ENCODE measurements at places on chromosomes 3 and 15.

GRCh38 chr3:50123394-50124051 is 31.6 kb upstream of the SEMA3F start:
- DNase-seq: no peak

DNA sequence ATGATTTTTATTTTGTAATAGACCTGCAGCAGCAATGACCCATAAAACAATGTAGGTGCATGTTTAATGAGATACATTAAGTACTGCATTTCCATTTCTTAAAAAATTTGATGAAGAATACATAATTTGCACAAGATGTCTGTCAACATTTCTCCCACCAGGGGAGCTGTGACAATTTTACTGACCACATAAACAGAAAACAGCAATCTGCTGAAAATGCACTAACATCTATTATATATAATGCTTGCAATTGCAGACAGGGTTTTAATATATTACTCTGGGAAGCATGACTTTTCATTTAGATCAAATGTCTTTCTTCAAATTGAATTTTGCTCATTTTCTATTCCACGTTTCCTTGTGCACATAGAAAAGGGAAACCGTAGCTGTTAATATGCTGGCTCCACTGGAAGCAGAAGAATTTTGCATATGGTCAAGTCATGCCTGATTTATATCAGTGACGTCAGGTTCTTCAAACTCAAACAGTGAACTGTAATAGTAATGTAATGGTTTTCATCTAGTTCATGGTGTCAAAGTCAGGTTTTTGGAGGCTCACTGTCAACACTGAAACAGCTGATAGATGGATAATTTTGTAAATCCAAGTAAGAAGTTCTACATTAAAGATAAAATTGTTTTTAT is 79.8 kb upstream of the IGF1R start:
- no peak for DNase-seq

DNA sequence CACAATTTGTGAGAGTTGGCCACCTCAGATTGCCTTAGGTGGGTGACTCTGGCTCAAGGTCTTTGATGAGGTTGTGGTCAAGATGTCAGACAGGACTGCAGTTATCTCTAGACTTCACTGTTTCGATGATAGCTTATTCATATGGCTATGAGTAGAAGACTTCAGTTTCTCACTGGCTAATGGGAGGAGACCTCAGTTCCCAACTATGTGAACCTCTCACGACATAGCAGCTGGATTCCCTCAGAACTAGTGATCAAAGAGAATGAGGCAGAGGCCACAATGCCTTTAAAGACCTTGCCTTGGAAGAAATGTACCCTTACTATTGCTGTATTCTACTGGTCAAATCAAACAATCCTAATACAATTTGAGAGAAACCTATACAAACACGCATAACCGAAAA is 607.5 kb upstream of the ROBO2 start:
- no peak for DNase-seq

DNA sequence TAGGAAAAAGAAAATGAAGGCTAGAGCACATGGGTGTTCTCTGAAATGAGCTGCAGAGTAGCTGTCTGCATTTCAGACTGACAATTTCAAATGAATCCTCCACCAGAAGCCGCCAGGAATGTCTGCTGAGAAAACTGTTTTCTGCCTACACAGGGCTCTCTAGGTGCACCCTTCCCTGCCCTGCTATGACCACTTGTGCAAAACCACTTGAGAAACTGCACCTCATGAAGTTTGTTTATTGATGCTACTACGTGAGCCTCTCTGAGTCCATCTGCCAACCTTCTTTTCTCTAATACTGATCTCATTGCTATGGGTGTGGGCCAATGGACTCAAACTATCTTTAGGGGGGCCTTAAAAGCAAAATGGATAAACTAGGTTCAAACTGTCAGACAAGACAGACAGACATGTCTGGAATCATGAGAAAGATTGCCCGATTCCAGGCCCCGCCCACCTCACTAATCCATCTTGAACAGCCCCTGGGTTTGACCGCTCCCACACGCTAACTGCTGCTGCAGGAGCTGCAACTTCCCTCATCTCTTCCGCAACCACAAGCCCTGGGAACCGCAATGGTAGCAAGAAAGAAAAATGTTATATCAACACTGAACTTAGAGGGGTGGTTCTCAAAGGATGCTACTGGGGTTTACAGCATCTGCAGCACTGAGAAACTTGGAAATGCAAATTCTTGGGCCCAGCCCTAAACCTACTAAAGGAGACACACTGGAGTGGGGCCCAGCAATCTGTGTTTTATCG is 9.0 kb upstream of the CD47 start:
- no peak for DNase-seq

DNA sequence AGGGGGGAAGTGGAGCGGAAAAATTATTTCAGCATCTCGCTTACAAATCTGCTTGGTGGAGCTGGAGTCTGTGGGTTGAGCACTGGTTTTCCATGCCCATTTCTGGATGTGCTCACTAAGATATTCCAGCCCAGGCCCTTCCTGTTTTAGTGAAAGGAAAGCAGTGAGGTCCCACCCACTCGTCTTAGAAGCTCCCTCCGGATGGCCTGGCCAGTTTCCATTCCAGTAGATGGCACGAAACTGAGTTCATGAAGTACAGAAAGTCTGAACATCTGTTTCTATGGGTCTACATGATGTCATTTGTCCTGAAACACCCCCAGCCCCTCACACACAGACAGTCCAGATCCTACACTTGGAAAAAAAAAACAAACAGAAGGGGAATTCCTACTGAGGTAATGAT is 31.9 kb upstream of the THSD4 start:
- DNase-seq: no peak

DNA sequence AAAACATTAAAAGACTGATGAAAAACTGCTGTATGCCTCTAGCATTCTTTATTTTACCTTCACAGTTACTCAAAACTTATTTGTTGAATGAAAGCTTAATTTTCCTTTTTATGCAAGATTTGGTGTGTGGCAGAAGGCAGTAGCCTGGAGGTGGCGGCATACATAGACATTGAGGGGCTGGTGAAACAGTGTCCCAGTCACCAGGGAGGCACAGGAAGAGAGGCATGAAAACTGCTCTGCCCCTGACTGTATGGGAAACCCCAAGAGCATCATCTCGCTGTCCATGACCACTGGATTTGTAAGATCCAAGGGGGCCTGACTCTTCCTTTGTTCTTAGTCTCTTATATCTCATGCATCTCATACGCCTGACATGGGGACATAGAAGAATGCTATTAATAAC is 493.7 kb upstream of the GOLIM4 start:
- no peak for DNase-seq

DNA sequence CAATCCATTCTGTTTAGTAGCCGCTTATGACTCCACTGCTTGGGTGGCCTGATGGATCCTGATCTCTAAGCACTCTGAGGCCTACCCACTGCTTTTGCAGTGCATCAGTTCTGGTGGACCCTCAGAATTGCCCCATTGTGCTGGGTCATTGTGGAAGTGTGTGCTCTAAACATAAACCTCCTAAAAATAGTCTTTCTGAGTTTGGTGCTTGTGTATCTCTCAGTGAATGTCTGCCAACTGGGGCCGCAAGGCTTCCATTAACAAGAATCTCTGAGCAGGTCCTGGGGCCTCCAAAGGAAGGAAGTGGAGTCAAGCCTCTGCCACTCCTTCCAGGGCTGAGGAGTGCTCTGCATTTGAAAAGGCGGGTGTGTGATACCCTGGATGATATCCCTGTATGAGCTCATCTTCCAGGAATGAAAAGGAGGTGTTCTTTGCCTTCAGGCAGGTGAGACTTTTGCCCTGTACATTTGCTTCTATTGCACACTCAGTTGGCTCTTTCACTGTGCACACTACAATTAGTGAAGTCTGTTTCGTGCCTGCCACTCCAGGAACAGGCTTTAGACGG is 80.0 kb upstream of the CACNA2D3 start:
- no peak for DNase-seq

Data from NCI-H345 (cell line).